ENCODE measurements at places on chromosomes 4 and X.

- DNase-seq: no peak
These were observed 16.8 kb downstream of the STIM2 start for GRCh38 chr4:26877406-26877805.

DNA sequence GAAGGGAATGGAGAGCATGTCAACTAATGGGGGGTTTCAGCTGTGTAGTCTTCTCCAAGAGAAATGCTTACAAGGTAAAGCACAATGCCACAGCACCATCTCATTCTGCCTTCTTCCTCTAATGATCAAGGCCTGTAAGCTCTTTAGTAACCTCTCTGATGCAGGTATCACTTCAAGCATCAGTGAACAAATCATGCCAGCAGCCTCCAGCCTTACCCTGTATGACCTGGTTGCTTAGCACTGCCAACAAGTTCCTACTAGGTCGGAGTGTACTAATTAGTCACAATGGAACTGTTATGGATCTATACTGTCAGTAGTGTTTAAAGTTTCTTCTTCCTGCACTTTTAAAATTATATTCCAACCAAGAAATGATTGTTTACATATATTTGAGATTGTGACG is 197.7 kb downstream of the GRID2 start:
- no peak for DNase-seq

- DNase-seq: peak; percentile 9
These were observed 280.9 kb upstream of the RPS6KA3 start for GRCh38 chrX:20547611-20548051.

- no peak for DNase-seq
These were observed 348.8 kb downstream of the GASK1B start for GRCh38 chr4:157824021-157824420.

DNA sequence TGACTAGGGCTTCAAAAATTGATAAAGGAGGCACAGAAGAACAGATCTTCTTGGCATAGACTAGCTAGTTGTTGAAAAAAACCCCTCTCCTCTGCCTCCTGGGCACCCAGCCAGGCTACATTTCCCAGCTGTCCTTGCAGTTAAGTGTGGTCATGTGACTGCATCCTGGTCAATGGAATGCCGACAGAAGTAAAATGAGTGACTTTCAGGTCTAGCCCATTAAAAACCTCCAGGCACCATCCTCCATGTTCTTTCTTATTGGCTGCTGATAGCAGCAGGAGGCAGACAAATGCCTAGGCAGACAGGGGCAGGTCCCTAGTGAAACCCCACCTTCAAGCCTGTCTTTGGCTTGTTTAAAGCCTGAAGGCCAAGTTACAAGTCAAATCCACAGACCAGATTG is 35.3 kb downstream of the ATXN3L start:
- DNase-seq: no peak

GRCh38 chr4:156111686-156112085 is 158.0 kb upstream of the CTSO start:
- DNase-seq: no peak

GRCh38 chr4:114272226-114272625 is 292.8 kb upstream of the ARSJ start:
- DNase-seq: no peak
